Thoracic aorta (tissue), 2 donors: ENCODE measurements at places on chromosomes 7 and 10.

DNA sequence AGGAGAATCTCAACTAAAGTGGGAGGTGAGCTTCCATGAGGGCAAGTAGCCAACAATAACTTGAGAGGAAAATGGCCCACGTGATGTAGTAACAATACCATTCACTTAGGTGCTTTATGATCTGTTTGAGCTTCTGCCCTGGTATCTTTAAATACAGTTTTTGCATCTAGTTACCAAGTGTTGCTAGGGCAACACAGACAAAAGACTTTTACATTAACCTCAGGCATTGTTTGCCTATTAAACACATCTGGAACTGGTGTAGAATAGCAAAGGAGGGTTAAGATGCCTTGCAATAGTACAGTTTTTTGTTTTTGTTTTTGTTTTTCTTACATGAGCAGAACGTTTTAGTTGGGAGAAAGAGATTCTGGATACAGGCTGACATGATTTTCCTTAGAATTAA is 97.7 kb upstream of the MTPN start:
- DNase-seq: no peak

DNA sequence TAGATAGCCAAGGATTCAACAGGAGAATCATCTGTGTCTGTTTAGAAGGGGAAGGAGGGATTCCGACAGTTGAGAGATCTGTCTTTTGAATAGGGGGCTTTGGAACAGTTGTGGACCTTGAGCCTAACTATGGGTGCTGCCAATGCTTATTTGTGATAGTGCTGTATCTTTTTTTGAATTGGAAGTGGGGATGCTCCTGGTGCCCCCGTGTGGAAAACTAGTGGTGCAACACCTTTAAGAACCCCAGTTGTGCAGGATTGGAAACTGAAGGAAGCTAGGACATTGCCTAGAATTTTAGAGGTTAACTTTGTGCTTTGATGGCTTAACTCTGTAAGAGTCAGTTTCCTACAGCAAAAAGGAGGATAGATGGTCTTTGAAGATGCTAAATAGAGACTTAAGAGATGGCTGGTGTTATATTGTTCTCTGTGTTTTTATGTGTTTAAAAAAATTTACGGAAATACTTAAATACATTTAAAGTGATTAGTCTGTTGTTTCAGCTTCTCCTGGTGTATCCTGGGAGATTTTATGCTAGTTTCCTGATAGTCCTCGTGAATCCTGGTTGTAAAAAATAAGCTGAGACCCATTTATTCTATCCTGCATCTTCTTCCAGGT is 69.3 kb downstream of the AP3M1 start:
- no peak for DNase-seq

GRCh38 chr10:75606203-75606779 is 174.9 kb downstream of the LRMDA start:
- no peak for DNase-seq

DNA sequence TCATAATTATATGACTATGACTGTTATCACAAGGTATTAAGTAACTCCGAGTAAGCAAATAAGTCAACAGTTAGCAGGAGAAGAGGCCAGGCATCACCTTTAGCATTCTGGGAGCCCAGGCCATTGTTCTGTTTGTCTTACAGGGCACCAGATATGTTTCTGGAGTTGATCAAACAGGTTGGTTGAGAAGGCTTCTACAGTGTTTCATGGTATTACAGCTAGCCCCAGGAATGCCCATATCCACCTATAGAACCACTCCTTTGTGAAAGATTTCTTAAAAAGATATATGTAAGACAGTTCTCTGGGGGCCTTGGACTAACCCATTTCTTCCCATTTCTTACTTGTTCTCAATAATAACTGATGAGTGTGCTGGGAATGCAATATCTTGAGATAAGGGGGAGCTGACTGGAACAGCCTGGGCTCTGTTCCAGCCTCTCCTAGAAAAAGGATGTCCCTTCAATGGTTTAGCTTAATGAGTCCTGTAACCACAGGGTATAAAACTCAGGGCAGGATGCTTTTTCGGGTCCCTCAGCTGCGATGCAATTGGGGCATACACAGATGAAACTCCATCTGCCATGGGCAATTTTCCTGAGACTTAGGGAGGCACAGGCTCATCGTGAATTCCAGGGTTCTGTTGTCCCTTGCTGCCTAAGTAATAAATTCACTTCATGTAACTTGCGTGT is 286.4 kb downstream of the BAMBI start:
- no peak for DNase-seq

DNA sequence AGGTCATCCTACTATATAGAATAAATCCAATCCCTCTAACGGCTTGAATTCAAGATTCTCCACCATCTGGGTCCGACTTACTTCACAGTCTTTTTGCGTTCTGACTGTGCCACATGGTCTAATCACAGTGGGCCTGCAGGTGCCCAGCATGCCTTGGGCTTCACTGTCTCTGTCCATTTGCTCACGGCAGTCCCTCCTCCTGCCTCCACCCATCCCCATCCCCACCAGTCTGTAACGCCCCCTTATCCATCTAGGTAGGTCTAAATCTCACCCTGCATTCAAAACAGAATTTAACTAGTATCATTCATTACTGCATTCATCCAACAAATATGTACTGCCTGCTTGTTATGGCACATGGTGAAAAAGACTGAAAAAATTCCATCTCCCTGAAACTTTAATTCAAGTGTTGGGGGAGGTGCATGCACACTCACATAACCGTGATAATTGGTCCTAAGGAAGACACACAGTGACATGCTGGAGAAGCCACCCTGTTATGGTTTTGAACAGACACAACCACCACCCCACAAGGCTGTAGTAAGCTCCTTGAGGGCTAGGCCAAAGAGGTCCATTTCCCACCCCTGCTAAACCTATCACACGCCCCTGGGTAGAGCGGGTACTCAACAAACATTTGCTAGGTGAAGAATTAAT is 24.2 kb downstream of the SORBS1 start:
- DNase-seq: no peak

- DNase-seq: no peak
These were observed 85.9 kb downstream of the PRKAG2 start for GRCh38 chr7:151790830-151791620.

- DNase-seq: no peak
These were observed 153.3 kb downstream of the XPNPEP1 start for GRCh38 chr10:109769966-109770365.

DNA sequence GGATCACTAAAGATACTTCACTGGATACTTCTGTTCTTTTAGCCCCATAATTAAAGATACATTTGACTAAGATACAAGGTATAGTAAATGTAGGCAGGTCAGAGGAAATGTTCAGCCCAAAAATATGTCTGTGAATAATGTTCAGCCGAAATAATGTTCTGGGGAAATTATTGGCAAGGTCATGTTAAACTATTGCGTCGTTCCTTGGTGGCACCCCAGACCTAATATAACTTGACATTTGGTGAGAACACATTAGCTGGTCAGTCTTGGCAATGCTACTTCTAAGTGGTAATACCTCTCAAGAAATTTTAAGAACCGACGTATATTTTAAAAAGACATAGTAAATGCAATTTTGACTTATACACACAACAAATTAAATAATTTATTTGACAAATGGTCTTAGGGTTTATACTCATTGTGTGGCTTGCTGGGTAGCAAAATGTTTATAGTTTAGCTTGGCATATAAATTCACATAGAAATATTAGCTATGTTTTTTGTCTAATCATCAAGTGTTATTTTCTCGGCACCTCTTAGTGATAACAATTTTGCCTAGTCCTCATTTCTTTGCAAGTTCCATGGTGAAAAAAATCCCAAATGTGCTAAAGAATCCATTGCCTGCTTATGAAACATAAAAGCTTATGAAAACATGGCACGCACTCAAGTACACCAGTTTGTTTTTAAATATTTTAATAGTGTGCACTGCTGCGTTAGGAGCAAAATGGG is 270.3 kb upstream of the NEBL start:
- no peak for DNase-seq

GRCh38 chr7:42082144-42082543 is 154.9 kb downstream of the GLI3 start:
- no peak for DNase-seq
